ENCODE measurements at places on chromosomes 2 and 18.

GRCh38 chr2:239546541-239546940 is 145.7 kb upstream of the HDAC4 start:
- no peak for DNase-seq

GRCh38 chr2:39642051-39642718 is 23.5 kb upstream of the TMEM178A start:
- DNase-seq = no peak

DNA sequence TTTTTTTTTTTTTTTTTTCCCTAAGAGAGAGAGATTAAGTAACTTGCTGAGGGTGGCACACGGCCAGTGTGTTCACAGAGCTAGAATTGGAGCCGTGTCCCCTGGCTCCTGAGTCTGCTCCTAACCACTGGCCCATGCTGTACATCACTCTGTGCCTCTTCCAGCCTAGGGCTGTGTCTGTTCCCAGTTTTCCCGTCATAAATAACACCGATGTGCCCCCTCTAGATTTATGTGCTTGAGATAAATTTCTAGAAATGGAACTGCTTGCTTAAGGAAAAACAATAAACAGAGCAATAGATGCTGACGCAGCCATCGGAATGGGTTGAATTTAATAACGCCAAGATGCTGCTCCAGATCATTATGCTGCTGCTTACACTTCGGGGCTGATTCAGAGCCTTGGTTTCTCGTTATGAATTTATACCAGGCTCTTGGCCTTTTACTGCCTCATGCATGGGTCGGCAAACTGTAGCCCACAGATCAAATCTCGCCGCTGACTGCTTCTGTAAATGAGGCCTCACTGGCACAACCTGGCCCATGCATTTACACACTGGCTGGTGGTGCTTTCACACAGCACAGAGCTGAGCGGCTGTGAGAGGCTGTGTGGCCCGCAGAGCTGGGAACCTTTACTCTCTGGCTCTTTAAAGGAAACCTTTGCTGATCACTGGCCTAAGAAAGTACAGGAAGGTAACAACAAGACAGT is 58.1 kb downstream of the NDUFA10 start:
- DNase-seq = no peak

- DNase-seq = no peak
These were observed 67.4 kb downstream of the IL1R2 start for GRCh38 chr2:102059151-102059550.

GRCh38 chr2:199366406-199366805 is 91.3 kb downstream of the SATB2 start:
- DNase-seq = no peak

GRCh38 chr2:186032102-186032738 is 293.6 kb downstream of the FSIP2 start:
- DNase-seq = no peak

DNA sequence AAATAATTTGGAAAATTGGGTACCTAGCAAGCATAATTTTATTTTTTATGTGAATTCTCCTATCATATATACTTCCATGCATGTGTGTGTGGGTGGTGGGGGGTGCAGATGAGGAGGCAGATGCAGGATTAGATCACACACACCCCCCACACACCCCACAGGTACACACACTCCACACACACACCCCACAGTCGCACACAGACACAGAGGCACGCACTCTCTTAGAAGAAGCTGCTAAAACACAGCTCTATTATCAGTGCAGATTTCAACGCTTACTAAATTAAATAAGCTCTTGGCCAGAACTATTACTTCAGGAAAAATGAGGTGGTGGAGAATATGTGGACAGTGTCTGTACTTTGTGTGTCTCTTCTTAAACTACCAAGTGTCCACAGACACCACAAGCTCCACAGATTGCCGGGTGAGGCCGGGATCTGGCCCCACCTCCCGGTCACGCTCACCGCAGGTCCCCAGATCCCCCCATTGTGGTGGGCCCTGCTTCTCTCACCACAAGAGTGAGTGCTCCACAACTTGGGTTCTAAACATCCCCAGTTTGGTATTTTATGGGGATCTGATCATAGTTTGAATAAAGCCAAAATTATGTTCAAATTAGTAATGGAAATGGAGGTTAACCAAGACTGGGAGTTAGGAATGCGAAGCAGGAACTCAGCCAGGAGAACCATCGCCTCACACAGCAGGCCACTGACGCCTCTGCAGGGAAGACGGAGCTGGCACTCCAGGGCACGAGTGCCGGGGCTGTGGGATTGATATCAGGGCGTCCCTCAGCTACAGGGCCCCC is 102.1 kb downstream of the PXDN start:
- no peak for DNase-seq

DNA sequence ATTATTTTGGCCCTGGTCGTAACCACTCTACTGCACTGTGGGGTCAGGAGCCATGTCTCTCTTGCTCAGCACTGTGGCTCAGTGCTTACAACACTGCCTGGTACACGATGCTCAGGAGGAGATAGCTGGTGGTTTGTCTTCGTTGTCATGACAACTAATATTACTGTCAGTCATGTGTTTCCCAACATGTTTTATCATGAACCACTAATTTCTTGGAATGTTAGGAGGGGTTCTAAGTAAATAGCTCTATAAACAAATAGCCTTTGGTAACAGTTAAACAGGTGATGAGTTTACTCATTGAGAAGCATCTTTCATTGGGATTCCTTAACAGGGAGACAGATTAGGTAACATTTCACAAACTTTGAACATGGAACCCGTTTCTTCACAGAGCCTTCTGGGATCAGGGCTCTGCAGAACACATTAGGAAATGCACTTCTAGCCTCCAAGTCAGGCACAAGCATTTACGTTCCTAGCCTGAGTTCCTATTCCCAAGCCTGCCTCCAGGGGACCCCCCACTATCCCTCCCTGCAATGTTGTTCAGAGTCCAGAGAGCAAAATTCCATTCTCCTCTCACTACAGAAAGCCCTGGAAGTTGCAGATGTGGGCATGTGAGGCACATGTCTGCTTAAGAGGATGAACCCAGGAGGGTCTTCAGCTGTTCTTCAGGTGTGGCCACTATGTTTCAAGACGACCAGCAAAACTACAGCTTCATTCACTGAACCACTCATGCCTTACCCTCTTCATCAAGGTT is 6.4 kb upstream of the RBM44 start:
- DNase-seq = no peak

GRCh38 chr18:7926526-7926925 is 359.4 kb downstream of the PTPRM start:
- no peak for DNase-seq

GRCh38 chr2:38682008-38682575 is 16.2 kb downstream of the GALM start:
- DNase-seq = no peak

GRCh38 chr18:41809652-41810051 is 145.4 kb upstream of the PIK3C3 start:
- DNase-seq = no peak

- no peak for DNase-seq
These were observed 88.8 kb downstream of the KYNU start for GRCh38 chr2:142966284-142966683.

- no peak for DNase-seq
These were observed 171.3 kb upstream of the PGAP1 start for GRCh38 chr2:197097578-197098366.

- no peak for DNase-seq
These were observed 188.7 kb downstream of the DPP10 start for GRCh38 chr2:114631146-114631545.
